T-helper 9 cell (primary cell): ENCODE measurements at places on chromosomes 4 and X.

DNA sequence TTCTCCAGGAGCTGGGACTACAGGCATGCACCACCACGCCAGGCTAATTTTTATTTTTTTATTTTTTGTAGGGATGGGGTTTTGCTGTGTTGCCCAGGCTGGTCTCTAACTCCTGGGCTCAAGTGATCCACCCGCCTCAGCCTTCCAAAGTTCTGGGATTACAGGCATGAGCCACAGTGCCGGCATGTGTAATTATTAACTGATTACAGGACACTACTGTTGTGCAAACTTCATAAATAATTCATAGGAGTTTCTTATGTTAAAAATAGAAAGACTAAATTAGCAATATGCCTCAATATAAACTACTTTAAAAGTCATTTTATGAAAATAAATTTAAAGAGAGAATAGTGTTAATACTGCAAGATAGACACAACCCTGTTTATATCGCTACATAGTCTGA lies 221.9 kb downstream of the SNCA start:
- DNase-seq = no peak

DNA sequence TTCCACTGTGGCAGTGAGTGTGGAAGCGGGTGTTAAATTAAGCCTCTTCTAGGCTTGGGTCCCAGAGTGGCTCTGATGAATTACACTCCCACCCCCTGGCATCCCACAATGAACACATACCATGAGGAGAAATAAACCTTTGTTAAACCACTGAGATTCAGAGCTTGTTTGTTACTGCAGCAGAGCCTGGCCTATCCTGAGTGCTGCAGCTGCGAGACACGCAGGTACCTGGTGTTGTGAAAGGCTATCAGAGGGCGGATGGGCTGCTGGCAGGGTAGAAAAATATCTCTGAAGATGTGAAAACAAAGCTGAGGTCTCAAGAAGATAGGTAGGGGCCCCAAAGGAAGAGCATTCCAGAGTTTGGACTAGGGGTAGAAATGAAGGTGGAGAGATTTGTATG lies 138.4 kb upstream of the STX18 start:
- DNase-seq = no peak

- no peak for DNase-seq
Observed at GRCh38 chr4:45778514-45778913, 345.3 kb downstream of the GABRG1 start.

- no peak for DNase-seq
Observed at GRCh38 chr4:29310252-29310651, 1409.9 kb upstream of the PCDH7 start.

- no peak for DNase-seq
Observed at GRCh38 chr4:78781924-78782323, 5.8 kb downstream of the BMP2K start.

GRCh38 chr4:27050731-27051130 lies 190.1 kb downstream of the STIM2 start:
- DNase-seq = no peak

DNA sequence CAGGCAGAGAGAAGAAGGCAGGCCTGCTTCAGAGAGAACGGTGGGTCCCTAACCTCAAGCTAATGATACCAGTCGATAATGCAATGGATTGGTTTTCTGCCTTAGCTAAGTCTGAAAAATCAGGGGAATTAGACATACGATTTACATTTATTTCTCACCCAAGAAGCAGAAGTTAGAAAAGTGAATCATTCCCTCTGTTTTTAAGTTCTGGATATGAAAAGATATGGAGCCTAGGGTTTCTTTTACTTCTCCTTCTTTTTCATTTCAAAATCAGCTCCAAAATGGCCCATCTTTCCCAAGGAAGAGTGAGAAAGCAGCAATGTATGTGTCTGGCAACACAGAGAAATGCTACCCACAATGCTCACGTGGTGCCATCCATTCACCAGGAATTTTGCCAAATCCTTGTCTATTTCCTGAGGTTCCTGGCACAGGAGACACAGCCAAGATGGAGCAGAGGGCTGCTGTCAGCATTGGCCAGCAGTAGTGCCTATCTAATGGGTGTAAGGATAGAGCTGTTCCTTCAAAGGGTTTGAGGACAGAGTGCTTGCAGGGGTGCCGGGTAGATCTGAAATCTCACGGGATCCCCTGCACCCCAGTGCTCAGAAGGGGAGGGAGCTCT lies 231.5 kb downstream of the MAML3 start:
- no peak for DNase-seq

DNA sequence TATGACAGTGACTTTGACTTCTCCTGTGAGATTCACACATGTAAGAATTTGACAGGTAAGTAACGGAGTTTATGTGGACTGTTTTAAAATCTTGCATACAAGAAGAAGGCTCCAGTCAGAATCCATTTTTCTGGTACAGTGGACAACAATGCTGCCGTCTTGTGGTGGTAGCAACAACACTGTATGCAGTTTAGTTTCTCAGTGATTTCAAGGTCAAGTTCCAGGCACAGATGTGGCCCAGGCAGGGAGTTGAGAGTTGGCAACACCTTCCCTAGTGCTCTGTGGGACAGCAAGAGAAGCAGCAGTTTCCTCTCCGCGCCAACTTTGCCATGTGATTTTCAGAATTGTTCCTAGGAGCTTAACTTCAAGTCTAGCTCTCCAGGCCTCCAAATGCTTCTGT lies 56.0 kb upstream of the STPG2 start:
- DNase-seq = no peak

DNA sequence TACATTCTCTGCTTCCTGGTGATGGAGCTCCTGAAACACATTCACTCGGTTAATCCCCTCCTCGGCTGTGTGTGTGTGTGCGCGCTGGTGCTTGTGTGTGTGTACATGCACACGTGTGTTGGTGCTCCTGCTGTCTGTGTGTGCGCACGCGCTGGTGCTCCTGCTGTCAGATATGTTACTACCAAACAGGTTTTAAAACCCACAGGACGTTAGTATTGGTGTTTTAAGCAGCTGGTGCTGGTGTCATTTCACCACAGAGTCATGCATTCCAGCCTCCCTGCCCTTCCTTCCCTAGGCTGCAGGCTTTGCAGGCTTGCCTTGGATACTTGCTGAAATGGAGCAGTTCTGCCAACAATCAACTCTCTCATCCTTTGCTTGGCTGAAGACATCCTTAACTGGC lies 48.1 kb upstream of the CPLX1 start:
- DNase-seq = no peak

- DNase-seq = no peak
Observed at GRCh38 chr4:40648131-40648530, 18.5 kb upstream of the RBM47 start.

GRCh38 chr4:140331876-140332275 lies 41.6 kb upstream of the SCOC start:
- no peak for DNase-seq

DNA sequence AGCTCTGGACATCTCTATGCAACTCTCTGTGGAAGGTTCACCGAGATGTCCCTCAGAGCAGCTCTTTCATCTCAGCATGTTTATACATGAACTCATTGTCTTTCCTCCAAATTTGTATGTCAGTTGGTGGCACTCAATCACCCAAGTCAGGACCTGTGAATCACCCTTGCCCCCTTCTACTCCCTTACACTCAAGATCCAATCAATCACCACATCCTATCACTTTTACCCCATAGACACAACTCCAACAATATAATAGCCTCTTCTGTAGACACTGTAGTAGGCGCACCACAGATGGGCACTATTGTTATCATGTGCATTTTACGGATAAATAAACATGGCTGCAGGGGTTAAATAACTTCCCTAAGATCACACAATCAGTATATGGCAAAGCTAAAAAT lies 41.3 kb upstream of the IRF2 start:
- no peak for DNase-seq

DNA sequence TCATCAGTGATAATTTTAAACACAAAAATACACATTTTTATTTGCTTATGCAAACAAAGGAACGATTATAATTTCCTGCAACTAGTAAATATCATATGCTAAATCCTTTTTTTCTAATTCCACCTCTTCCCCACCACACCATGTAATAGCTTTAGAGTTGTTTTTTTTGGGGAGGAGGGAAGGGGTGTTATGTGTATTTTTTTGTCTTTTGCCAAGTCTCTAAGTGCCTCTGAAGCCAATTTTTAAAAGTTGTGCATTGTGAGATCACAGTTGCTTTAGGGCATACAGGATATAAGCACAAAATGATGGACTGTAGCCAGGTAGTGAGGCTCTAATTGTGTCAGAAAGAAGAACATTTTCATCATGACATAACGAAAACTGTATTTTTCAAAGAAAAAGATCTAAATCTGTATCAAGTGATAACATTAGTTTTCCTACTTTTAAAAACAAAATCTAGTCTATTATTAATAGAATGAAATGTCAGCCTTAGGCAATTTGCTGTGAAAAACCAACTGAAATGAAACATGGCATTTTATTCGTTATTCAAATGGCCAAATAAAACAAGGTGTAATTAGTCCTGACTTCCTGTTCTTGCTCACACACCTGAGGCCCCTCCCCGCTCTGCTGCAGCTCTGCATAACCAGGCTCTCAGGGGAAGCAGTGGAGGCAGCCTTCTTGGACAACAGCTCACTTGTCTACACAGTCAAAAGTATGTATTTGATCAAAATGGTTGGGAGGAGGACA lies 157.4 kb downstream of the PALLD start:
- DNase-seq = no peak

- DNase-seq = no peak
Observed at GRCh38 chr4:142291299-142292050, 554.6 kb downstream of the INPP4B start.

- no peak for DNase-seq
Observed at GRCh38 chr4:87570290-87570805, 38.0 kb upstream of the DSPP start.

DNA sequence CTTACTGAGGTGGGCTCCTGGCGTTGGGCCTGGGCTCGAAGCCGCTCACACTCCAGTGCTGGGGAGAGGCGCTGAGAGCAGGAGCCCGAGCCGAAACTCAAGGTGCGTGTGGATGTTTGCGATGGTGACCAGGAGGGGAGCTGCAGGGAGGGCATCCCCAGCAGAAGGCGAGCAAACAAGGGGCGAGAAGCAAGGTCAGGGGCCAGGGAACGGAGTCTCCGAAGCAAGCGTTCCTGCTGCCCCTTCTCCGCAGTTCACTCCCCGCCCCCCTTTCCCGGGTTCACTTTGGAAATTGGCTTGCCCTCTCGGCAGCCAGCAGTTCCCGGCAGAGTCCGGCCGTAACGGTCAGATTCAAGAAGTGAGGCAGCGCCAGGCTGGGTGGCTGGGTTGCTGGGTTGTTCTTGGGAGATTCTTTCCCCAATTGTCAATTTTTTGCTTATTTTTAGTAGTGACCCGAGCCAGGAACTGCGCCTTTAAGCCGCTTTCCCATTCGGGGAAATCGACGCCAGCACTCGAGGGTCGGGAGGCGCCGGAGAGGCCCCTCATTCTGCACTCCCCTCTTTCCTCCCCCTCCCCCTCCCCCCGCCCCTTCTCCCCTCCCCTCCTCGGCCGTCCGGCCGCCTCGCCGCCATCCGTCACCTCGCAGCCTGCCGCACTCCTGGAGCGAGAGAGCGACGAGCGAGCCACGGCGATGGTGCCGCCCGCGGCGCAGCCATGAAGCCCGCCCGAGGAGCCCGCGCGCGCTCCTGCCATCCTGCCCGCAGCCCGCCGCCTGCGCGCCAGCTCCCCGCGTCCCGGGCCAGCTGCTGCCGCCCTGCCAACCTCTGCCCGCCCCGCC lies at the start of gene FRMPD3:
FRMPD3 (plus strand) TSS at position 655 of the 838 bp plus-strand sequence. CDS start 76,937 bp downstream, outside the sequence.
- DNase-seq = no peak
